ENCODE measurements at places on chromosomes 4 and X.

GRCh38 chrX:74195605-74196004 is 108.4 kb upstream of the ZCCHC13 start:
- DNase-seq, result no peak

DNA sequence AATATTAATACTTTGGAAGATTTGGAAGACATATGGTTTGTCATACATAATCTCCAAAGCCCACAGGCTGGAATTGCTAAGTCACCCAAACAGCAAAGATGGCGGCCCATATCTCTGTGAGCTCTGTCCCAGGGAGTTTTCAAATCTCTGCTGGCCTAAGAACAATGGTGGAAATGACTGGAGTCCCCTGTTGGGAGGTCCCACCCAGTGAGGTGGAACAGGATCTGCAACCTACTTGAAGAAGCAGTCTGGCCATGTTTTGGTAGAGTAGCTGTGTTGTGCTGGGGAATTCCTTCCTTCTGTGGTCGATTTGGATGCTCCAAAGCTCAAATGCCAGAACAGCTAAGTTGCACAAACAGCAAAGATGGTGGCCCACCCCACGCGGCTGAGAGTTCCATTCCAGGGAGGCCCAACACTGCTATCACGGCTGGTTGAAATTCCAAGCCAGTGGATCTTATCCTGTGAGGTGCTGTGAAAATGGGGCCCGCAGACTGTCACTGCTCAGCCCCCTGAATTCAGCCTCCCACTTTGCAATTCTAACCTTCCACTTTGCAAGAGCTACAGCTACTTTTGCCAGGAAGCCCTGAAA is 3.2 kb upstream of the UGT2B7 start:
- DNase-seq, result no peak

DNA sequence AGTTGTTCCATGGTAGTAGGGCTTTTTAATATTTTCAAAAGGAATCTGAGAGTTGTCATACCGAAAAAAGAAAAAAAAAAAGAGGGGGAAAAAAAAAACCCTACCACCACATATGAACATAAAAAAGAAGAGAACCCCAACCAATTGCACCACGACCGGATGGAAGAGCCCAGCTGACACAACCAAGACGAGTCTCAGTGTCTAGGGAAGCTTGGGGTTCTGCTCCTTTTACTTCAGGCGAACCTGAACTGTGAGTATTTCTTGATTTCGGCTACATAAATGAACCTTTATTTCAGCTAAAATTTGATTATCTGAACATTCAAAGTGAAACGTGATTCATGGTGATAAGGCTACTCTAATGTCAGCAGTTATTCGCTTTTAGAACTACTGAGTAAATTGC is at the start of gene GPR34:
Gene GPR34, plus strand, starts transcription at position 139 of the 400 bp plus-strand sequence. CDS start 6,661 bp downstream, outside the sequence.
- DNase-seq, result no peak

DNA sequence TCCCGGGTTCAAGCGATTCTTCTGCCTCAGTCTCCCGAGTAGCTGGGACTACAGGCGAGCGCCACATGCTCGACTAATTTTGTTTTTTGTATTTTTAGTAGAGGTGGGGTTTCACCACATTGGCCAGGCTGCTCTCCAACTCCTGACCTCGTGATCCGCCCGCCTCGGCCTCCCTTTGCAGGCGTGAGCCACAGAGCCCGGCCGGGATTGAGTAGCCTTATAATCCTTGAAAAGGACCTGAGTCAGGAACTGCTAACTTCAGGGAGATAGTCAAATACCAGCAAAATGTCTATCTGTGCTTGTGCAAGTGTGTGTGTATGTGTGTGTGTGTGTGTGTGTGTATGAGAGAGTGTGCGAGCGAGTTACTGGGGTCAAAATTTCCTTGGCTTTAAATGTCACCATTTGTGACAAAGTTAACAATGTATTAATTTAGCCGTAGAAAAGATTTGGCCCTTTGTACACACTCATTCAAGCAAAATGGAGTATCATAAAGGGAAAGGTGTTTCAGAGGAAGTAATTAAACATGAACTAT is 1.8 kb upstream of the KDM6A start:
- no peak for DNase-seq

GRCh38 chrX:78476701-78477100 is 149.3 kb upstream of the CYSLTR1 start:
- DNase-seq, result no peak

DNA sequence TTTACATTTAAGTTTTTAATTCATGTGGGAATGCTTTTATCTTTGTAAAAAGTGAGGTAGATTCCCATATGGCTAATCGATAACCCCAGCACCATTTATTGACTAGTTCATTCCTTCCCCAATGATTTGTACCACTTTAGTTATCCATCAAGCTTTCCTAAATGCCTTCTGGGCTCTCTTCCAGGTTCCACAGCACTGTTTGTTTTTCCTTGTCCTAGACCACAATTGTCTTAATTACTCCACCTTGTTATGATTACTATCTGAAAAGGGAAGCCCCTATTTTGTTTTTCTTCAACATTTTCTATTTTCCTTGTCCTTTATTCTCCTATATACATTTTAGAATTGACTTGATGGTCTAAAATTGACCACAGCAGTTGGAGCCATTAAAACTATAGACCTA is 48.5 kb upstream of the GPRIN3 start:
- DNase-seq, result no peak

DNA sequence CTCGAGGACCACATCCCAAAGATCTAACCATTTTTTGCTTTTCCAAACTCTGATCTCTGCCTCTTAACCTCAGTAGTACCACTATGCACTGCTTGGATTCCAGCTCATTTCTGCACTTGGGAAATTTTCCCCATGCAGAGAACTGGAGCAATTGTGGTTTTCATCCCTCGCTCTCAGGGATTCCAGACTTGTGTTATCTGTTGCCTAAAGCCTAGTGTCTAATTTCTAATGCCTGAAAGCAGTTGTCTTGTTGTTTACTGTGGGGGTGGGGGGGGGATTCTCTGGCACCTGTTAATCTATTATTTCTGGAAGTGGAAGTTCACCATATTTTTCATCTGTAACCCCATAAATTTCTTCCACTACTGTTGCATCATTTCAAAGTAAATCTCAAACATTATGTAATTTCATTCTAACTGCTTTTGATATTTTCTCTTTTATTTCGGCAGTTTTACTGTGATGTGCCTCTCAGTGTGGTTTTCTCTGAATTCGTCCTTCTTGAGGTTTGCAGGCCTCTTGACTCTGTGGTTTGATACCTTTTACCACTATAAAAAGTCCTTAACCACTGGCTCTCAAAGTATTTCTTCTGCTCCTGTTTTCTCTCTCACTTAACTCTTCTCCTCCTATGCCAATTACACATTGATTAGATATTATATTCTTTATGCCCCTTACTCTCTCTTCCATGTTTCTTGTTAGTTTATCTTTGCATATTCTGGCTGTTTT is 205.6 kb upstream of the EOLA2 start:
- DNase-seq, result no peak

GRCh38 chrX:49862093-49862492 is 17.2 kb upstream of the USP27X start:
- no peak for DNase-seq

GRCh38 chr4:185128272-185129119 is 14.6 kb upstream of the SLC25A4 start:
- DNase-seq, result peak; percentile 49

- DNase-seq, result no peak
Measured at GRCh38 chrX:119417842-119418241, 18.7 kb downstream of the SLC25A43 start.

DNA sequence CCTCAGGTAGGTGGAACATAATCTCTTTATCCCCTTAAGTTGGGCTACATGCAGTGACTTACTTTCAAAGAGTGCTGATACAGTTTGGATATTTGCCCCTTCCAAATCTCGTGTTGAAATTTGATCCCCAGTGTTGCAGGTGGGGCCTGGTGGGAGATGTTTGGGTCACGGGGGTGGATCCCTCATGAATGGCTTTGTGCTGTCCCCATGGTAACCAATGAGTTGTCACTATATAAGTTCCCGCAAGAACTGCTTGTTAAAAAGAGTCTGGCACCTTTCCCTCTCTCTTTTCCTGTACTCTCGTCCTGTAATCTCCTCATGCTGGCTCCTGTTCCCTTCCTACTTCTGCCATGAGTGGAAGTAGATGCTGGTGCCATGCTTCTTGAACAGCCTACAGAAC is 71.3 kb downstream of the GLRA3 start:
- DNase-seq, result no peak

DNA sequence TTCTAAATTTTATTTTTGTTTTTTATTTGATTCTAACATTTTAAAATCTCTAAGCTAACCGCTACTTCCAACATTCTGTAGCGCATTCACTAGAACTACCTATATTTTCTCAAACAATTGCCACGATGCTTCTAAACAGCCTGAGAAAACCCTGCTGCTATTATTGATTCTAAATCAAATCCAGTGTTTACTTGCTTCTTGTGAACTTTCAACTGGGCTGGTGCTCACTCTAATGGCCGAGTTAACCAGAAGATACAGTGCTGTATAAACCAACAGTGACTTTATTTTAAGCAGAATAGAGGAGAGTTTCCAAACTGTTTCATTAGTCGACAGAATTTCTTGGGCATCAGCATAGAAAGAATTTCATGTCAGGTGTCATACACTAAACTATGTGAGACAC is 110.3 kb downstream of the DLG3 start:
- DNase-seq, result no peak

- no peak for DNase-seq
Measured at GRCh38 chr4:95290702-95291101, 258.1 kb downstream of the UNC5C start.

- DNase-seq, result no peak
Measured at GRCh38 chr4:57080781-57081650, 29.2 kb downstream of the IGFBP7 start.

- DNase-seq, result no peak
Measured at GRCh38 chr4:2449511-2450392, 19.2 kb upstream of the RNF4 start.

DNA sequence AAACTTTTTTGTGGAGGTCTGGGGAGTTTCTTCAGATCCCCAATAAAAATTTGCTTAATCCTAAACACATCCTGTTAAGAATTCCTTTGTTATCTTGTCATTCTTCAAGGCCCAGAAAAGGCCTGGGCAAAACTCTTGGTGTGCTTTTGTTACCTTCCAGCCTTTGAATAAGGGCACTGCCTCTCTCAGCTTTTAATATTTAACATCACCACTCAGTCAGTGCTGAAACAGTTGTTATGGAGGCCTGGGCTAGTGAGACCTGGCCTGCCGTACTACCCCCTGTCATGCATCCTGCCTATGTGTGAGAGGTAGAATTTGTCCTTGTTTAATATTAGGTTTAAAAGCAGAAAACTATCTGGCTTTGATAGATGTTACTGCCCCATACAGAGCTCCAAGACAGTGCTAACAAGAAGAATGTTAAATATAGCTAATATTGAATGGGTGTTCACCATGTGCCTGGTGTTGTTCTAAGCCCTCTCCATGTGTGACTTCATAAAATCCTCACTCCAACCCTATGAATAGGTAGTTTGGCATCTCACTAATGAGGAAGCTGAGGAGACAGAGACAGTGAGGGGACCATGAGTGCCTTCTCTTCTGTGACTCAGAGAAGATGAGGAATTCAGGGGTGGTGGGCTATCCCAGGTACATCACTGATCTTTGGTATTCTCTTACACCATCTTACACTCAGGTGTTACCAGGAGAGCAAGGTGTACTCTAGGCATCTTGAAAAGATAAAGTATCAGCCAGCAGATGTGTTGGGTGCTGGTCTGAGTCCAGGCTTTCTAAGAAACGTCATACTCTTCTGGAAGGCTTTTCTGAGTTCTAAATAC is 6.2 kb downstream of the PPP1R2C start:
- DNase-seq, result no peak

DNA sequence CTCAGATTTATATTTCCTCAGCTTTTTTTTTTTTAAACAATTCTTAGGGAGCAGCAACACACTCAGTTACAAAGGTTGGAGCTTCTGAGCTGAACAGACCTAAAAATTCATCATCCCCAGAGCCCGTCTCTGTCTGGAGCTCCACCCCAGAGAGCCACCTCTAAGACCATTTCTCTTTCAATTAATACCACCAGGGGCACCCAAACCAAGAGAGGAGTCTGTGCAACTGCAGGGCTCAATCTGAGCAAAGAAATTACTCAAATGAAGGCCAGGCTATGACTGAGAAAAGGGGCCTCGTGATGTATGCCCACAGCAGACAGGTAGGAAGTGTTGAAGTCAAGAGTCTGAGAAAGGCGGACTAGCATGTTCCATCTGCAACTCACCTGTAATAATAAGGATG is 95.5 kb downstream of the C4orf51 start:
- DNase-seq, result no peak

GRCh38 chr4:22595684-22596083 is 79.8 kb upstream of the ADGRA3 start:
- no peak for DNase-seq

GRCh38 chr4:143374771-143375170 is 38.1 kb downstream of the GAB1 start:
- DNase-seq, result no peak

- DNase-seq, result no peak
Measured at GRCh38 chr4:189785257-189785656, 155.4 kb upstream of the FRG1 start.

DNA sequence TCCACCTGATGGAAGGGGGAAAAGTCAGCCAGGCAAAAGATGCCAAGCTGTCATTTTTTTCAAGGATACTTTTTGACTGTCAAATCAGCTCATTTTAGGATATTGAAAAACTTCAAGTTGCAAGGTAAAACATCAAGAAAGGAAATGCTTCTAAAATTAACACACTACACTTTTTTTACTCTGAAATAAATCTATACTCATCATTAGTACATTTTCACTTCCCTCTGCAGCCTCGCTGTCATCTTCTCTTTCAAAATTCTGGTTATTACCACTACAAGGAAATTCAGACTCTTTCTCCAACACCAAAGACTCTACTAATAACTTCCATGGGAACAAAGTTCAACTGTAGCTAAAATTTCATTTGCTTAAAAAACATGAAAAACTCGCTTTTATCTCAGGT is 41.6 kb downstream of the APBB2 start:
- DNase-seq, result no peak

GRCh38 chr4:116866106-116866505 is 219.3 kb downstream of the TRAM1L1 start:
- DNase-seq, result no peak

- no peak for DNase-seq
Measured at GRCh38 chr4:42819863-42820514, 72.5 kb upstream of the GRXCR1 start.

- DNase-seq, result no peak
Measured at GRCh38 chrX:1248331-1249061, 20.1 kb upstream of the CSF2RA start.

GRCh38 chrX:123357941-123358340 is 173.9 kb downstream of the GRIA3 start:
- no peak for DNase-seq

All from upper lobe of left lung (tissue), 6 donors.